GM04503 (cell line): ENCODE measurements at places on chromosomes 2 and 18.
A peak's percentile ranks its signal among the peaks of the same experiment; 100 is the strongest.

DNA sequence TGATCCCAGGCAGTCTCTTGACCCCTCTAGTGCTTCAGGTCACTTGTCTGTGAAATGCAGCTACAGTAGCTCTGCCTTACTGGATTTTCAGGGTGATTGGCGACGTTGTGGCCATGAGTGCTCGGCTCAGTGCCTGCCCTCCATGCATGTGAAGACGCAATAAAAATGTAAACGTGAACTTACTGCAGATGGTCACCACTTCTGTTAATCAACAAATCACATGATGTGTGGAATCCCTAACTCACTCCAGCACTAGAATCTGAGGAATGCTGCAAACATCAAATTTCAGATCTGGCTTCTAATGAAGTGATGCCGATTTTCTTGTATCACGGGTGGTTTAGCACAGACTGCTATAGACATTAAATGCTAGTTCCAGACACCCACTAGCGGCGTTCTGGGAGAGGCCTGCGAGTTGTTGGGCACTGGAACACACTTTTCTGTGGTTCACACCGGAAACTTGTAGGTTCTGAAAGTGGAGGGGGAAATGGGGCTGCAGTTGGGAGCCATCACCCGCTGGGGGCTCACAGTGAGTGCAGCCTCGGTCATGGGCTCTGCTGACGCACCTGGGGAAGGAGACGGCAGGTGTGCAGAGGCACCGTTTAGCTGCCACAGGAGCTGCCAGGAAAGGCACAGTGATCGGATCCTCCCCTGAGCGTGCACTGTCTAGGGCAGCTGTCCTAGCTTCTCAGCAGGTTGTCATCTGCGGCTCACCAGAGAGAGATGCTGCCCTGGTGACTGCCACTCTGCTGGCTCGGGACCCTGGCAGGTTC lies 6.5 kb downstream of the CNDP1 start:
- DNase-seq: no peak

GRCh38 chr2:229231328-229231868 lies 39.7 kb downstream of the PID1 start:
- DNase-seq: no peak

- no peak for DNase-seq
These were observed 262.1 kb upstream of the KLHL14 start for GRCh38 chr18:33034945-33035344.

DNA sequence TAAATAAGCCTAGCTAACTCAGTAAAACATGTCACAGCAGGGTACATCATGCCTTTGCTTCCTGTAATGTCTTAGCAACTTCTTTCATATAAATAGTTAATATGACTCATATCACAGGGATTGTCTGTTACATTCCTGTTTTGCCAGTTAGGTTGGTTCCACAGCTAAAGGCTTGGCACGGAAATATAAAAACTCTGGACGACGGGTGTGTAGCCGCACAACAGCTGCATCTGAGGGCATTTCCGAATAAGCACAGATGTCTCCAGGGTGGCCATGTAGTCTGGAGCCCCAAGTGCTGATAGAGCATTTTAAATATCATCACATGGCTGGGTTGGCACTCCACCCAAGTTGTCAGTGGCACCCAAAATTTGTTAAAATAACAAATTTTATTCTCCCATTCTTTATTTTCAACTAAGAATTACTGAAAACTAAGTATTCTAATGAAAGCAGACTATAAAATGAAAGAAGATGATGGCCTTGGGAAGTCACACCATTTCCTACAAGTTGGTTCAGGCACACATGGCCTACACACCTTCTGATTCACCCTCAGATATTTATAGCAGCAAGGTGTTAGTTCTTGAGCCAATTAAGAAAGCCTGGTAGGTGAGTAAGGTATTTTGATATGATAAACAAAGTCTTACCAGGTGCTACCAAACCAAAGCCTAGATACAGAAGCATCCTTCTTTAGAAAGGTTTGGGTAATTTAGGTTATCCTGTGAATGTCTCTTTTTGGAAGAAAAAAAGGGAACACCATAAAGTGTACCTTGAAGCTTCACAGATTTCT lies 61.8 kb upstream of the STK17B start:
- DNase-seq: peak; percentile 69

- DNase-seq: no peak
These were observed 73.8 kb upstream of the PROKR1 start for GRCh38 chr2:68569604-68570003.

DNA sequence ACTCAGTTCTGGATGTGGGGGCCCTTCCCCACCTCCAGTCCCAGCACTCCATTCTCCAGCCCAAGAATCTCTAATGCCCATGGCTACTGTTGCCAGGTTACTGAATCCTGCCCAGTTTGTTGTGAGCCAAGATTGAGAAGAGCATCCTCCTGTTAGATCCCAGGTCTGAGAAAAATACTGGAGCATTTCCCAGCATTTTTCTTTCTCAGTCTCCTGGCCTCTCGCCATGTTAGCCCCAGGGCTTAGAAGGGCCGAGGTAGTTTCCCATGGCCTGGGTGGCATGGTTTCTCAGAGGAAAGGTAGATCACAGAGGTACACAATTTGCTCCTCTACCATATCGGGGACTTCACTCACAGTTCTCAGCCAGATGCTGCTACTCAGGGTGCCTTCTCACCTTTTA lies 135.7 kb downstream of the OTX1 start:
- no peak for DNase-seq

DNA sequence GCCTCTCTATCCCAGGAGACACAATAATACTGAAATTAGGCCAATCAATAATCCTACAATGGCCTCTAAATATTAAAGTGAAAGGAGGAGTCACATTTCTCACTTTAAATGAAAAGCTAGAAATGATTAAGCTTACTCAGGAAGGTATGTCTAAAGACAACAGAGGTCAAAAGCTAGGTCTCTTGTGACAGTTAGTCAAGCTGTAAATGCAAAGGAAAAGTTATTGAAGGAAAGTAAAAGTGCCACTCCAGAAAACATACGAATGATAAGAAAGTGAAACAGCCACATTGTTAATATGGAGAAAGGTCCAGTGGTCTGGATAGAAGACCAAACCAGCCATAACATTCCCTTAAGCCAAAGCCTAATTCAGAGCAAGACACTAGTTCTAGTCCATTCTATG lies 9.5 kb downstream of the SESTD1 start:
- no peak for DNase-seq

DNA sequence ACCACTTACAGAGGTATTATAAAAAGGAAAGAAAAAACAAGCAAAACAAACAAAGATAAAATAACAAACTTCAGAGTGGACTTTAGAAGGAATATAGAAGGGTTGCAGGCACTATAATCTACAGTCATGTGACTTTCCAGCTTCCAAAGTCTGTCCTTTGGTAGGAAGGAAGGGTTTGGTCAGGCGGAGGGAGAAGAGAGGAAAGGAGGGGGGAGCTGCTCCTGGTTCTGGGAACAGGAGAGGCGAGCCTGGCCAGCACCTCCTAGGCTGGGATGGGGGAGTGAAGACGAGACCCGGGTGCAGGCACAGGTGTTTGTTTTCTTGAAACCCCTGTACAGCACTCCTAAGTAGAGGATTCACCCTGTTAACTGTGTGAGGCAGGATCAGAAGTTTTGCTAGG lies 53.8 kb upstream of the GATA6 start:
- DNase-seq: no peak

DNA sequence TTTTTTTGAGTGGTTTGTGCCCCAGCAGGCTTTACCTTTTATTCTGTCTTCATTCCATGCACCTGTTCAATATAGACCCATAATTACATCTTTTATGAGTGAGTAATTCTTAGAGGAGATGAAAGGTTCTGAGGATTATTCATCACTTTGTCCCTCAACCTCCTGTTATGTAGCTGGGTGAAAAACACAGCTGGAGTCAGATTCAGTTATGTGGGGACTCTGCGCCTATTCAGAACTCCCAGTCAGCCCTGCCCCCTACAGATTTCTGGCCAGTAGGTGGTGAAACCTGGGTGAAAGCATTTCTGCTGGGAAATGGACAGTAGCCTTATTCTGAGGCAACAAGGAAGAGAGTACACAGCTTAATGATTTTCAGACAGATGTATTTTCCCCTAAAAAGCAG lies 107.8 kb downstream of the MGAT5 start:
- no peak for DNase-seq

- no peak for DNase-seq
These were observed 118.5 kb upstream of the CDCA7 start for GRCh38 chr2:173235947-173236803.

GRCh38 chr2:181250691-181251090 lies 206.5 kb upstream of the ITGA4 start:
- DNase-seq: peak; percentile 21

DNA sequence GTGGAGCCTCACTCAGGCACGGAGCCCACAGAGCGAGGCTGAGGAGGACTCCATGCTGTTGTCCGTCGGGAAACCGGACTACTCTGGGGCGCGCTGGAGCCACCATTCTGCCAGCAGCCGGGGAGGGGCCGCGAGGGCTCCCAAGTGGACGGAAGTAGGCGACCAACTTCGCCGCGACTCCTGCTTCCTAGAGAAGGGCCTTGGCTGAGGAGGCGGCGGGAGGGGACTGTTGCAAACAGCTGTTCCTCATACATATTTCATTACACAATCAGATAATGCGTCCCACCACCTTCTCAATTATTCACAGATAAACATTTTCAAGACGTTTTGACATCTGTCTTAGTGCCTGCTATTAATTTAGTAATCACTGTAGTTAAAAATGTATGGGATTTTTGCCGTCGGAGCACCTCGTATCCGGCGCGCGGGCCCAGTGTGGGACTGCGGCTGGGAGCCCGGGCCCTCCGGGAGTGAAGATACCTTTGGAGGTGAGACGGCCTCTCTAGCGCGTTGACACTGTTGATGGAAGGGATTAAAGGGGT lies 11.7 kb upstream of the SIX3 start:
- DNase-seq: no peak

DNA sequence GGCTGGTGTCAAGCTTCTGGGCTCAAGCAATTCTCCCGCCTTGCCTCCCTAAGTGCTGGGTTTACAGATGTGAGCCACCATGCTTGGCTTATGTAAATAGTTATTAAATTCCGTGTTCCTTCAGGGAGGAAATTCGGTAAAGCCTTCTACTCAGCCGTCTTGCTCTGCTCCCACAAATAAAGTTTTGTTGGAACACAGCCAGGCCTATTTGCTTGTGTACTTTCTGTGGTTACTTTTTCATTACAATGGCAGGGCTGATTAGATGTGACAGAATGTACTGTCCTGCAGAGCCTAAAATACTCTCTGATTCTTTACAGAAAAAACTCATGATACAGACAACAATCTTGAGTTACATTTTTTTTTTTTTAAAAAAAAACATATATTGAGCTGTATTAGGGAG lies 68.8 kb upstream of the TACR1 start:
- DNase-seq: no peak

DNA sequence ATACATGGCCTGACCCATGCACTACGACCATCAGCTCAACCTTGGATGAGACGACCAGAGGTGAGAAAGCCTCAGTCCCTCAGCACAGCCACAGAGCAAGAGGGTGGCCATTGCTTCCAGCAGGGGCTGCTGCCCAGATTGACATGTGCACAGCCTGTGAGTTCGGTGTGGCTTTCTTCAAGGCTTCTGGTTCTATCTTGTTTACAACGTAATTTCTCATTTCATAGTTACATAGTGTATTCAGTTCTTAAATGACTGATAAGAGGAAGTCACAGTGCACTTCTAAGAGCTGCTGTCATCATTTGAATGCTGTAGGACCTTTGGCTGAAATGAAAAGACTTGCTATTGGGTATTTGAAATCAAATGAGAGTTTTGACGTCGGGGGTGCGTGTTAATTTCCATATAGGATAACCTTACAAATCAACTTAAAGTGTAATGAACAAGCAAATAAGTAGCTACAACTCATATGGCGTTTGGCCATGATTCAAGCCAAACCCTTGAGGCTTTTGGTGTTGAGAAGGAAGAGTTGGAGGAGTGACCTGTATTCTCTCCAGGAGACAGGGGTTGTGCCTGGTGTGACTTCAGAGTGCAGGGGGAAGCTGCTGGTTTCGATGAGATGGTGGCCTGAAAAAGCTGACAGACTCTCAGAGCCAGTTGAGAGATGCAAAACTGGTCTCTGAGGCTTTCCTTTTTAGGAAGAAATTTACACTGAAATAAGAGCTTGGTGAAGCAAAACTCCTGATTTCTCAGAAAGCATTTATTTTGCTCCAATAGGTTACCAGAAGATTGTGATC lies 51.0 kb downstream of the TSHZ1 start:
- no peak for DNase-seq

GRCh38 chr2:86695053-86695691 lies 24.9 kb upstream of the RMND5A start:
- no peak for DNase-seq

- DNase-seq: no peak
These were observed 384.2 kb downstream of the DSC3 start for GRCh38 chr18:30658306-30658705.

DNA sequence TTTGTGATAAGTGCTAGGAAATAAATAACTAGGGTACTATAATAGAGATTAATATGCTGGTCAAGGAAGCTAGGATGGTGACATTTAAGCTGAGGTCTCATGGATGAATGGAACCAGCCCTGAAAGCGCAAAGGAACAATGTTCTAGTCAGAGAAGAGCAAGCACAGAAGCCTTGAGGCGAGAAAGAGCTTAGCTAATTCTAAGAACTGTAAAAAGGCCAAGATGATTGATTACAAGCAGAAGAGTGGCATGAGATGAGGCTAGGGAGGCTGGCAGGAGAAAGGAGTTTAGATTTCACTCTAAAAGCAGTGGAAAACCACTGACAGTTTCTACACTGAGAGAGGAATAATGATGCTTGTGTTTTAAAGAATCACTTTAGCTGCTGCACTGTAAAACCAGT lies 3.4 kb upstream of the YIPF4 start:
- no peak for DNase-seq

DNA sequence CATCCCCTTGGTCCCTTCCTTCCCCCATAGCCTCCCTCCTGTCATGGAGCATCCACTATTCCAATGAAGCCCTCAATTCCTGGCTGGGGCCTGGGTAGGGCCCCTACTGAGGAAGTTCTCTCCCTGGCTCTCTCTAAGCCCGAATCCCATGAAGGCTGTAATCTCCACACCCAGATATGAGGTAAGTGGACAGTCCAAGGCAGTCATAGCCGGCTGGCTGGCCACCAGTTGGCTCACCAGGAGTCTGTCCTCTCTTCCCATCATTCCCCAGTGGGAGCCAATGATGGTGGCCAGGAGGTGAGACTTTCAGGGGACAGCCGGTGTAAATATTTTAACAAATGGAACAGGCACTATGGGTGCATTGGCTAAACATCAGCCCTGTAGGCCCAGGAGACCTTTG lies 6.8 kb upstream of the TAF1B start:
- no peak for DNase-seq

GRCh38 chr2:69253611-69254301 lies 133.3 kb downstream of the GFPT1 start:
- peak; percentile 100 for DNase-seq

- no peak for DNase-seq
These were observed 279.5 kb upstream of the RAB6C start for GRCh38 chr2:129699781-129700573.

DNA sequence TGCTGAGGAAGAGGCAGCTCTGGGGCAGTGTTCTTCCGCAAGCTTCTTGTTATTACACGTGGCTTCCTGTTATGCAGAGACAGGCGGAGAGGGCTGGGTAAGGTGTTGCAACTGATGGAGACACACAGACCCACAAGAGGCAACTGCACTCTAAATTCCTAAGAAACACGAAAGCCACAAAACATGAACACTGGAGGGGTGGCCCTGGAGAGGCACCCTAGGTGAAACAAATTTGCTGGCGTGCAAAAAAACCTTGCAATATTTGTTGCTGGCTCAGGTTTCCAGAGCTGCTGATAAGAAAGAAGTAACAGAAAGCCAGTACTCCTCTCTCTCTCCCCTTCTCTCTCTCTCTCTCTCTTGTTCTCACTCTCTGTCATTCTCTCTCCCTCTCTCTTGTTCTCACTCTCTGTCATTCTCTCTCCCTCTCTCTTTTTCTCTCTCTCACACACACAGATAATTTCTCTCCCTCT lies 31.8 kb downstream of the ARHGAP25 start:
- no peak for DNase-seq
